ENCODE measurements at places on chromosomes 6 and 20. TPM values are rescaled to one million over a fixed set of nuclear protein-coding genes. Genes with fewer than 3 reads are reported as not detected.

Gene HLA-DPB1
- 19.4 TPM for total RNA-seq

Gene PMEPA1
- 29.0 TPM for total RNA-seq

Gene HLA-DRB5
- total RNA-seq, result 16.5 TPM

GRCh38 chr20:57951549-57951948 lies 241.7 kb upstream of the PMEPA1 start:
- H3K4me3 ChIP-seq, result no peak overlapping the region
- H3K36me3 ChIP-seq, result no peaks in the 10 kb centered on the region
- no peak for DNase-seq
- no peaks in the 10 kb centered on the region for H3K4me1 ChIP-seq
- H3K27ac ChIP-seq, result no peak overlapping the region

DNA sequence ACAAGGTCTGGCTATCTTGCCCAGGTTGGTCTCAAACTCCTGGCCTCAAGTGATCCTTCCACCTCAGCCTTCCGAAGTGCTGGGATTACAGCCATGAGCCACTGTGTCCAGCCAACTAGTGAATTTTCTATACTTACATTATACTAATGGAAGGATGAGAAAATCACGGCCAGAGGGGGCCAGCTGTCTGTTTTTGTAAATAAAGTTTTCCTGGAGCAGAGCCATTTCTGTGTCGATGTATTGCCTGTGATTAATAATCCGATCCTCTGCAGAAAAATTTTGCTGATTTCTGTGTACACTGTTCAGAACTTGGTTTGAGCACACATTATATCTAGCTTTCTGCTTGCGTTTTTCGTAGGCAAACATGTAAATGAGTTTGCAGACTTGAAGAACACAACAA lies 28.8 kb downstream of the PTPRT start:
- H3K4me3 ChIP-seq, result no peak overlapping the region
- H3K4me1 ChIP-seq, result no peaks in the 10 kb centered on the region
- no peak overlapping the region for H3K27ac ChIP-seq
- no peaks in the 10 kb centered on the region for H3K27me3 ChIP-seq
- no peak for DNase-seq

GRCh38 chr20:57133926-57134650 lies 132.4 kb downstream of the BMP7 start:
- no peaks in the 10 kb centered on the region for H3K36me3 ChIP-seq
- DNase-seq, result no peak
- no peaks in the 10 kb centered on the region for H3K4me1 ChIP-seq
- H3K4me3 ChIP-seq, result no peak overlapping the region
- no peaks in the 10 kb centered on the region for H3K27me3 ChIP-seq

All from ovary (tissue), 10 donors.